ENCODE measurements at places on chromosomes 2 and 18.

DNA sequence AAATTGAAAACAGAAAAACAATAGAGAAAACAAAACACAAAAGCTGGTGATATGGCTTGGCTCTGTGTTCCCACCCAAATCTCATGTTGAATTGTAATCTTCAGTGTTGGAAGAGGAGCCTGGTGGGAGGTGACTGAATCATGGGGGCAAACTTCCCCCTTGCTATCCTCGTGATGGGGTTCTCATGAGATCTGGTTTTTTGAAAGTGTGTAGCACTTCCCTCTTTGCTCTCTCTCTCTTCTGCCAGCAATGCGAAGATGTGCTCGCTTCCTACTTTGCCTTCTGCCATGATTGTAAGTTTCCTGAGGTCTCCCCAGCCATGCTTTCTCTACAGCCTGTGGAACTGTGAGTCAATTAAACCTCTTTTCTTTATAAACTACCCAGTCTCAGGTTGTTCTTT, 112.3 kb upstream of the UXS1 start:
- no peak for DNase-seq

- no peak for DNase-seq
Measured at GRCh38 chr2:43676322-43677050, at the start of gene C1GALT1C1L. TSS of gene C1GALT1C1L (minus strand) at chr2:43676429. CDS start at chr2:43676322, 107 bp downstream.

DNA sequence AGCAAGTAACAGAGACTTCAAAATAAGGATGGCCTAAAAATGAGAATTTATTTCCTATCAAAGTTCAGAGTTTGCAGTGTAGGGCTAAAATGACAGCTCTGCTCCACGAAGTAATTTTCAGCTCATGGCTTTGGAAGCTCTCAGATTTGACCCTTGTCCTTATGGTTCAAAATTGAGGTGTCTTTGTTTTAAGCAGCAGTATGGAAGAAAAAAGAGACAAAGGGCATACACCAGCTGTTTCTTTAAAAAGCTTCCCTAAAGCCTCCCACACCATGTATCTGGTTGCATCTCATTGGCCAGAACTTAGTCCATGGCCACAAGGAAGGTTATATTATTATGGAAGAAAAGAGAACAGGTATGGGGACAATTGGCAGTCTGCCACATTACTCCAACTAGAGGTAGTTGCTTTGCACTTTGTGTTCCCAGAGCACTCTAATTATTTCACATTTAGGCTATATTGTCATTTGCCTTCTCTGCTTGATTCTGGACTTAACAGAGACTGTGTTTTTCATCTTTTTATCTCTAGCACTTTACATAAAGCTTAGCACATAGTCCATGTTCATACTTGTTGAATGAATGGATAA, 180.4 kb downstream of the MCFD2 start:
- no peak for DNase-seq

DNA sequence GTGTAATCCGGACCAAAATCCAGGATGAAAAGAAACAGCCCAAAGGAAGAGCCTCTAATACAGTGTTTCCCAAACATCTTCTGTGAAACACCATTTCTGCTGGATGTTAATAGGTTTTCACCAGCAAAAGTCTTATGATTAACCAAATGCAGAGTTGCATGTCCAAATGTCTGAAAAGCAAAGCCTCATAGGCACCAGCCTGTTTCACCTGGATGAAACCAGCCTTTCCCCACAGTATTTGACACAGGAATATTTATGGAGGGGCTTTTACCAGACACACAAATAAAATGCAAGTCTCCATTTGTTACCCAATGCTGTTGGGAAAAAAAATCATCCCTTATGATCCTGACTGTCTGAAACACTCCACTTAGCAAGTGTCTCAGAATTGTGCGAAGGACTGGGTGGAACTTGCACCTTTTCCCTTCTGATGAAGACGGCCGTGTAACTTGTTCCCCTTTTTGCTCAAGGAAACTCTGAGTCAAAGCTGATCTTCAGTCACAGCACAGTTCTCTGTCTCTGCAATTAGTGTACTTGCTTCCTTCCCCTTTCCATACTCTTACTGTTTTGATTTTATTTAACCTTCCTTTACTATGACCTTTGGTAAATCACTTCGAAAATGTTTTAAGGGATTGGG, 70.3 kb upstream of the IL1R2 start:
- no peak for DNase-seq

DNA sequence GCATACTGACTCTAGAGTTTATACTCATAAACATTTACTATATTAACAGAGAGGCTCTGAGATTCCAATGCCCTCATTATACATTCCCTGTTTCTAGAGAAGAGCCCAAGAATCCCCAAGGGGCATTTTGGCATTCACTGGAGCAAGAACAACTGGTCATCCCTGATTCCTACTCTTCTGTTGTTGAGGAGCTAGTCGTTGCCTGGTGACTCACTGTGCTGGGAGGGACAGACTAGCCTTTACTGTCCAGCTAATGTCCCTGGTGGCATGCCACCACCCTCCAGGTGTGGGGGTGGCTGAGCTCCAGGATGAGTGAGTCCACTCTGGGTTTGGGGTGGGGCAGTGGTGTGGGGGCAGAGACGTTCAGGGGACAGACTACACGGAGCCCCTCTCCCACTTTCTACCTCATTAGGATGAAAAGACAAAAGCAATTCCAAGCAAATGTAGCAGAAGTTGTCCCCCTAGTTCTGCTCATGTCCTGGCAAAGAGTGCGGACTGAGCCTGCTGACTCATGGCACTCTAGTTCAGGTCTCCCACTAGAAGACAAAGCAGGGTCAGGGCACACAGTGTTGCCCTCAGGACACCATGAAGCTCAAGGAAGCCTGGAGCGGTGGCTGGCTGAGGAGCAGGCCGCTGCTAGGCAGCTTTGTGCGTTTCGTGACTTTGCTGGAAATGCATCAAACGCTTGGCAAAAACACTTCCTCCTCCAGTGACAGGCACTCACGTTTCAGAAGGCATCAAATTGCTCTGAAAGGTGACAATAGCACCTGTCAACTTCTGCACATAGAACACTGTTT, 49.4 kb downstream of the RHOB start:
- no peak for DNase-seq

- no peak for DNase-seq
Measured at GRCh38 chr2:6506361-6506794, 359.3 kb downstream of the CMPK2 start.

DNA sequence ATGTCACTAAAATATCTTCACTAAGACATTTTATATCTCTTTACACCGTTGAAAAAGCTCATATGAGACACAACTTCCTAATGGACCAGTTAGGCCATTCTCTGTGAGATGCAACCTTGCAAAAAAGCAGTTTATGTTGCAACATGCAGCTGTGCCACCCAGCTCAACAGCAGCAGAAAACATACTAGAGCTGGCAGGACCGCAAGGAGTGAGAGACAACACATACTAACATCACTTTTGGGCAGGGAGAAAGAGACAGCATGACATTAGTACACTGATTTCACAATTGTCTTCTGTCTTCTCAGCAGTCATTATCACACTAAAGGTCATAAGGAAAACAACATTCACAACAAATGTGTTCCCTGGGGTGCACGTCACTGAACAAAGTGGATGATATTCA, 122.9 kb downstream of the EPB41L3 start:
- no peak for DNase-seq

GRCh38 chr2:174925046-174925784, 80.0 kb downstream of the CHN1 start:
- no peak for DNase-seq

- no peak for DNase-seq
Measured at GRCh38 chr2:206996556-206997065, 57.3 kb downstream of the CPO start.

- DNase-seq, result no peak
Measured at GRCh38 chr2:120815292-120815691, 79.6 kb downstream of the GLI2 start.

DNA sequence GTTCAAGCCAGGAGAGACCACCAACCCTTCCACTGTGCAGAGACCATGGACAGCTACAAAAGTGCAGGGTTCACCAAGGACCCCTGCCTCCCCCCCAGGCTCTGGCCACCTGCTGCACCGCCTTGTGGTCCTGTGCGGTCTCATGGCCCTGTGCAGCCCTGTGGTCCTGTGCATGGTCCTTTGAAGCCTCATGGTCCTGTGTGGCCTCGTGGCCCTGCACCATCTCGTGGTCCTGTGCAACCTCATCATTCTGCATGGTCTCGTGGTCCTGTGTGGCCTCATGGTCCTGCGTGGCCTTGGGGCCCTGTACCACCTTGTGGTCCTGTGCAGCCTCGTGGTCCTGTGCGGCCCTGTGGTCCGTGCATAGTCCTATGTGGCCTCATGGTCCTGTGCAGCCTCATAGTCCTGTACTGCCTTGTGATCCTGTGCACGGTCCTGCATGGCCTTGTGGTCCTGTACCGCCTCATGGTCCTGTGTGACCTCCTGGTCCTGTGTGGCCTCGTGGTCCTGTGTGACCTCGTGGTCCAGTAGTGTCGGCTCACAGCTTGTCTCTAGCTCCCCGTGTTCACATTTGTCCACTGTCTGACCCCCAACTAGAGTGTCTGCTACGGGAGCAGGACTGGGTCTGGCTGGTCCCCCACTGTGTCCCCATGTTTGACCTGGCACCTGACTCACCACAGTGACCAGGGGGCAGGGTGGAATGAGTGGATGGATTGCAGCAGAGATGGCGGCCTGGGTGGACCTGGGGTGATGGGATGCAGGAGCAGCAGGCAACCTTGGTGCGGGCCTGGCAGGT, 20.0 kb upstream of the OTOS start:
- DNase-seq, result no peak

DNA sequence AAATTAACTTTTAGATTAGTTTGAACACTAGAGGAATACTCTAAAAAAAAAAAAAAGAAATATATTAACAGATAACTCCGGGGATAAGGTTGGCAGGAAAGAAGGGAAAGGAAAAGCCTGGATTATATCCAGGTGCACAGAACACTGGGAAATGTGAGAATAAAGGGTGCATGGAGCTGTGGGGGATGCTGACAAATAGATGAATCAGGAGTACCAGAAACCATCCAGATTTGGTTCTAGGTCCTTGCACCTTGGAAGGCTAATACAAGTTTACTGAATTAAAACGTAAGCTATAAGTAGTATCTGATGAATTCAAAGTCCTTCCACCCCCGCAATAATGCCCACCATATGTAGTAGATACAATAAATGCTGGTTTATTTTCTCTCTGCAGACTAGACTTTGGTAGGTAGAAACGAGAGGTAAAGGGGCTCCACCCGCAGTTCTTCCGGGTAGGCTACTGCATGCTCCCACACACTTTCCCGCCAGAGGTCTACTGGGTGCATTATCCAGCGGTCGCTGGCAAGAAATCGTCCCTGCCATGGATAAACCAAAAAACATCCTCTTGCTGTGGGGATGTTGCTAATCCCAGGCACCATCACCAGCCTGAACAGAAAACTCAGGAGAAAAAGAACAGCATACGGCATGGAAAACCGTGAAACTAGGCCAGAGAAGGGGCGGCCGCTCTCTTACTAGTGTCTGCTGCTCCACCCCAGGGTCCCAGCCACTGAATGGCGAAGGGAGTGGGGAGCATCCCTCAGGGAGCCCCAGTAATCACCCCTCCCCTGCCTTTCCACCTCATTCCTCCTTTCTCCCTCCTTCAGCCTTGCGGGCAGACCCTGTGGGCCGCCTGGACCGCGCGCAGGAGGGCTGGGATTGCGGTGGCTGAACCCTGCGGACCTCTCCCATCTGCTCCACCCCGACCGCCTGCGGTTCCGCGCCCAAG, 1.5 kb downstream of the CNRIP1 start:
- no peak for DNase-seq

GRCh38 chr2:64876137-64876647, 113.0 kb upstream of the SLC1A4 start:
- no peak for DNase-seq

DNA sequence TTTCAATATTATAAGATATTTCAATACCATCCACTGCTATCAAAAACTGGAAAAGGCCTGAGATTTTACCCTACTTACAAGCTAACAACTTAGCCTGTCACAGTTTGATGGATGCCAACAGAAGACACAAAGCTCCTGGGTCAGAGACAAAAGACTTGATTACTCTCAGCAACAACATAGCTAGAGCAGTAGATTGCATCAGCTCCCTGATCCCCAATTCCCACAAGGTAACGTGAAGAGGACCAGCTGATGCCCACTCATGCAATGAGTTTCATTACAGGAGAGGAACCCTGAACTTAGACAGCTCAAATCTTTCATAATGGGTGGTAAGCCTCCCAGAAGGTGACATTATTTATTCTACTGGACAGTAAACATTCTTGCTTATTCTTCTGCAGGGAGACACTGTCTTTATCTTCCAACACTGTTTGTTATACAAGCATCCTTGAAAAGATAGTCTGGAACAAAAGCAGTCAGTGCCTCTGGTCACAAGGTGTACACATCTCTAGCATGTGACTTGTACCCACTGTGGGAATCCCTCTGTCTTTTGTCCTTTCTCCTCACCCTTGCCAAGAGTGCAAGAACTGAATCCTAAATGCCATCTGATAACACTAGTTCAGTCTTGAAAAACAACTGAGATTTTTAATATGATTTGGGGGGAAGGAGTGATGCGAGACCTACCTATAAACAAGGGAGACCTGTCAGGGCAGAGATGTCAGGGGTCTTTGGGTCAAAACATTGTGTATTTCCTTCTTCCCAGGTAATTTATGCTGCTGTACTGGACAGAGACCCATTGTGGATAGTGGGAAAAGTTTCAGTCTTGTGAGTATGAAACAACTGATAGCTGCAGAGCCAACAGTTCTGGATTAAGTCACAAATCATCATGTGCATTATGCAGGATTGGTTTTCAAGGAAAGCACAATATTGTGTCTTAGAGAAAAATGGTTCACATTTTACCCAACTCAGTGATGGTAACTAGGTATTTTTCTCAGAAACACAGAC, 102.4 kb downstream of the AOX1 start:
- DNase-seq, result no peak

DNA sequence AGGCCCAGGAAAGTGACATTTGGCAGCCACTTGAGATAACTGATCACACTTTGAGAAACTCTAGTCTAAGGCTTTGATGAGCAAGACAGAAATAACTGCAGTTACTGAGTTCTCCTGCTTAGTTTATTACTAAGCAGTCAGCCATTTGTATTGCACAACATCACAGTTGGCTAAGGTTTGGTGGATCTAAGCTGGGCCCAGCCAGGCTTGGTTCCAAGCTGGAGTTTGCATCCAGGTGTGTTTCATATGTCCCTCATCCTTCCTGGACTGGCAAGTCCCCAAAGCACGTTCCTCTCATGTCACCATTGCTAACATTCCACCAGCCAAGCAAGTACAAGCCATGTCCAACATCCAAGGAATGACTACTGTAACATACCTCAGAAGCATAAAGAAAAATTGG, 71.3 kb upstream of the ZNF532 start:
- no peak for DNase-seq

- no peak for DNase-seq
Measured at GRCh38 chr2:162297925-162298552, 20.4 kb downstream of the IFIH1 start.

DNA sequence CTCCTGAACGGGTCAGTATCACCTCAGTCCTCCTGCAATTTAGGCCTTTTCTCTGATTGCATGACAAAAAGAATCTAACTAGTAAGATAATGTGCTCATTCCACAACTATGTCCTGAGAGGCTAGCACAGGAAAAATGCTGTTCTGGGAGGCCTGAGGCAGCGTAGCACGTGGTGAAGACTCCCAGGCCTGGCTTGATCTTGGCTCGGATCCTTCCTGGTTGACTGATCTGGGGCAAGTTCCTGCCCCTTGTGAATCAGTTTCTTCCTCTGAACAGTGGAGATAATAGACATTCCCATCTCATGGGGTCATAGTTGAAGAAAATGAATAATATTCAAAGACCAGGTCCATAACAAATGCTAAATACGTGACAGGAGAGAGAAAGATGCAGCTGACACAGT, 12.3 kb downstream of the FBLN7 start:
- no peak for DNase-seq

Measured in activated T-helper 1 cell treated with anti-CD3 and anti-CD28 coated beads, Interleukin-2, amount 50 U/mL, for 16 hours (primary cell).